Glomerular endothelial cell (primary cell): ENCODE measurements at places on chromosomes 6 and 20. TPM values are rescaled to one million over a fixed set of nuclear protein-coding genes. Genes with fewer than 3 reads are reported as not detected.

Gene FAXC
- total RNA-seq: 0.82 and 2.5 TPM in 2 replicates

GRCh38 chr6:113317891-113318574 lies 539.1 kb upstream of the MARCKS start:
- no peak for DNase-seq

- DNase-seq: no peak
These were observed 1.4 kb upstream of the GCLC start for GRCh38 chr6:53546281-53546680.

DNA sequence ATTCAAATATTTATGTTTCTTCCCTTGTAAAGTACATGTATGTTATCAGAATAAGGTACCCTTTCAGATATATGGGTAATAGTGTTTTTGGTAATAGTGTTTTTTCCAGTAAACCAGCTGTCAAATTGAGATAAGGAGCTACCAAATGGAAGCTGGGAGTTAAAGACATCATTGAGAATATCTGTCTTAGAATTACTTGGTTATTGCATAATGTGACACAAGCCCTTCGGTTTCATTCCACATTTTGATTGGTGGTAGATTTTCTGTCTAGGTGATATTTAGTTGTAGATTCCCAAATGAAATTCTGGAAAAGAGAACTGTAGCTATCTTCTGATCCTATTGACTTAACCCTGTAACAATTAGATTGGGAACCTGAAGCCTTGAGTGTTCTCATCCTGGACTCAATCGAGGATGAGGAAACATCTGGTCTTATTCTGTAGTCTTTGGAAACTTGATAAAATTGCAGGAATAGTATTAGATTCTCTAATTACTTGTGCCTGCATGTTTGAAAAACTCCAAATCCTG lies 75.1 kb upstream of the SYNJ2 start:
- DNase-seq: no peak

DNA sequence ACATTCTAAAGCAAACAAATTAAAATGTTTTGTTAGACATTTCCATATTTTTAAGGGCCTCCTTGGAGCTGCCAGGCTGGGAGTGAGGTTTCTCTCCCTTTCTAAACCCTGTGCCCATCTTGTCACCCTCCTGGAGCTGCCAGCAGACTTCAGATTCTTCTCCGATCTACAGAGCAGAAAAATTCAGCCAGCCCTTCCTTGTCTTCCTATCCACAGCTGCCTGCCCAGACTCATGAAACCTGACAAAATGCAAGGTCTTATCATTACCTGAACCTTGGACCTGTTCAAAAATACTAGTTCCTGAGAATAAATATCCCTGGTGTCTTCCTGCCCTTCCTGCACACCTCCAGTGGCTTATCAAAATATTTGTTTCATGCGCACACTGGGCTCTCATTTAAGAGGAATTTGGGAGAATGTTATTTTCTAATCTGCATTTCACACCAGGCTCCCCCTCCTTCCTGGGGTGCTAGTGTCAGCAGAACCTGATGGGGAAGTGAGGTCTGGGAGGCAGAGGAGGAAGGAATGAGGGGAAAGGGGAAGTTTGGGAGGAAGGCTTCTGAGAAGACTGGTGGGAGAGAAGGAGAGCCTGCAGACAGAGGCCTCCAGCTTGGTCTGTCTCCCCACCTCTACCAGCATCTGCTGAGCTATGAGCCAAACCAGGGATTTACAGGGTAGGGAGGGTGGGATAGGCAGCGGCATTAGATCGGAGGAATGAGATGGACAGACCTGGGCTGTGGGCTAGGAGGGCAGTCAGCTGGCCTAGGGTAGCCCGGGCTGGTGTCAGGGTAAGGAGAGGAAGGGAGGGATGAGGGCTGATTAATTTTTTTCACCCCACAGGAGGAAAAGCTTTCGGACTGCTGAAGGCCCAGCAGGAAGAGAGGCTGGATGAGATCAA lies at the start of gene AIF1:
Gene AIF1 (plus strand): TSS at position 551 of the 895 bp plus-strand sequence. CDS start 96 bp downstream, at position 647.
- DNase-seq: no peak

Gene DDX43
- 1.2 TPM in 1 of 2 replicates, not detected in the other for total RNA-seq

DNA sequence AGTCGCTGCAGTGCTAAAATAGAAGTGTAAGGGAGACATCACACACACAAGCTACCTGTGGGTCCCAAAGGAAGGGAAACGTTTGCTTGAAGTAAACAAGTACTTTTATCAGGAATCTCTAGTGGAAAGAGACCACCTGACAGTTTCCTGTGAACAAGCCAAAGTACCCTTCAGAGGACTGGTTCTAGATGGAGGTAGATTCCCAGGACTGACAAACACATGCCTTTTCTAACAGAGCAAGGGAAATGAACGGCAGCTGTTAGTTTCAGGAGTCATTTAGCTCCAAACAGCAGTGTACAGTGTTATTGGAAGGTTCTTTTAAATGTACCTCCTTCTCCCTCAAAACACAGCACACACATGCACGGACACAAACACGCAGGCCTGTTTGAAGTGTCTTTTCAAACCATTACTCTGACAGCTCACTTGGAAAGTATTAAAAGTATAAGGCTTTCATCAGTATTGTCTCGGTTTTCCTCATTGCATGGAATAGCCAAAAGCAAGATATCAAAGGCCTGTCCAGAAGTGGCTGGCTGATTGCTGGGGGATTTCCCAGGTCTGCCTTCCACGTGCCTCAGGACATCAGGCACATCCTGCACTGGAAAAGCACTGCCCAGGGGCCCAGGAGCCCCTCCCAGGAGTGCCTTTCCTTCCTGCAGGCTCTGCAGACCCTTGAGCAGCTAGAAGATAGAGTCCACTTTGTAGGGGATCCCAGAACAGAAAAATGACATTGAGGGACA lies 393.2 kb upstream of the SOX4 start:
- no peak for DNase-seq

DNA sequence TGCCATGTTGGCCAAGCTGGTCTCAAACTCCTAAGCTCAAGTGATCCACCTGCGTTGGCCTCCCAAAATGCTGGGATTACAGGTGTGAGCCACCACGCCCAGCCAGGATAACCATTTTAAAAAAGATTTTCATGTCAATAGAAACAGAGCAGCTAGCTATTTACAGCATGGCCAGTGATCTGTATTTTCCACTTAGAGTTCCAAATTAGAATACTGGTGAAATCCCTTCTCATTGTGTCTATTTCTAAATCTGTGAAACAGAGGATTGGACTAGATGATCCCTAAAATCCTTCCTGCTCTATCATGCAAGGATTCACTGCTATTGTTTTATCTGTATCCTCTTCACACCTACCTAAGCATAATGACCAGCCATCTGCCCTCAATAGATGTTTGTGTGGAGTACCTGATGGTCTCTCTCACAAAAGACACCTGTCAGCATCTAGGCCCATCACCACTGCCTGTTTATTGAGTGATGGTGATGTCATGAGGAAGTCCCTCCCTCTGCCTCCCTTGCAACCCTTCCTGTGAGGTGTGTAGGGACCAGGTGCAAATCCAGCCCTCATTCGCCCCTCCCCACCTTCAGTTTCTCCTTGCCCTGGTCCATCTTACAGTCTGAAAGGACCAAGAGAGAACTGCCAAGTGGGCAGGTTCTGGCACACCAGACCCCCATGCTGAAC lies 26.5 kb upstream of the SMIM29 start:
- DNase-seq: no peak
